HS-27A (cell line): ENCODE measurements at places on chromosomes 6 and 20.

DNA sequence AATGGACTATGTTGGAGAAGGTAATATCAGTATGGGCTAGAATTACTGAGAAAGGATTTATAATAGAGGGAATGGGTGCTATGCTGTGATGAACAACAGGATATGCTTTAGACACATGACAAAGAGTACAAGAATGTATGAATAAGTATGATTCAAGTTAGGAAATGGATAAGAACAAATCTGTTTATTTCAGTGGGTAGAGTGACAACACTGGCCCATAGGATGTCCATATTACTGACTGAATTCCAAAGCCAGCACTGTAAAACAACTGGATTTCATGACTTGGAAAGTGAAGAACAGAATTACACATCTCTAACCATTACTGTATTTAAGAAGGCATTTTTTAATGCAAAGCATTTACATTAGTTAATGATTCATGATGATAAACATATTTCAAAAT lies 35.9 kb downstream of the EPM2A start:
- DNase-seq: no peak

DNA sequence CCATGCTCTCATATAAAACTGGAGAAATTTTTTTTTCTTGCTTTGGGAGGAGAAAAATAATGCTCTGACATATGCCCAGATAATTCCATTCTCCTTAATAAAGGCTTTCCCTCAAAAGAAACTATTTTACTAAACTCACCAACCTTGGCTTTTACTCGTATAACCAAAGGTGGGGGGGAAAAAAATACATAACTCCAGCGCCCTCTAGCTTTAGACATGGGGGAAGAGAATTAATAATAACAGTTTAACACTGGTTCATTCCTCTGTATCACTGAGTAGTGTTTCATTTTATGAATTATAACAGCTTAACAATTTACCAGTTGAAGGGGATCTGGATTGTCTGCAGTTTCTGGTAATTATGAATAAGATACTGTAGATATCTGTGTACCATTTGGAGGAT lies 1226.1 kb downstream of the GRIK2 start:
- no peak for DNase-seq

DNA sequence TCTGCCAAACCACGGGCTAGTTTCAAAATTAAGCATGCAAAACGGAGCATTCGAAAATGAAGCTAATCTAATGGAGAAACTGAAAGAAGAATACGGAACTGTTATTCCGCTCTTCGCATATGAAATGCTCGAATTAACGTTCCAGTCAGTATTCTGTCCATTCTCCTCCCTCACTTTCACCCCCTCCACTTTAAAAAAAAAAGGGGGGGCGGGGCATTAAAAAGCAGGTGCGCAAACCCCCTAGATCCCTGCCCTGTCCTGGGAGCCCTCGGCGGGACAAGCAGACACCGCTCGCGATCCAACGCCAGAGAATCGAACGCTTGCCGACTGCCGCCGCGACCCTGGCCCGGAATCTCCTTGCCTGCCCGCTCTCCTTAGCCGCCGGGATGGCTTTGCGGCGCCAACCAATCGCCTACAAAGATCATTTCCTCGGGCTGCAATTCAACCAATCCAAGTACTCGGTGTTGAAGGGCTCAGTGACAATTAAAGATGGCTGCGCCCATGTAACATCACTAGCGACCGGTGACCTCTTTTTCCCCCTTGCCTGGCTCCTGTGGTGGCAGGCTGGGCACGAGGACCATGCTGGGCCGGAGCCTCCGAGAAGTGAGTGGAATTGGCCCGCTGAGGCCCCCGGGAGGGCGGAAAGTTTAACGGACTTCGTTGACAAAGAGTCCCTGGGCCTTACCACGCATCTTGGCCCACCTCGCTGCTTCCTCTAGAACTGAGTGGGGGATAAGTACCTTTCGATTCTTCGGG lies at the start of the genes QRSL1 and RTN4IP1:
TSS of gene QRSL1 (plus strand) at position 476 of the 756 bp plus-strand sequence. CDS start at position 580, 104 bp downstream.
TSS of gene RTN4IP1 (minus strand) at position 396 of the 756 bp plus-strand sequence. CDS start 477 bp downstream, outside the sequence.
- DNase-seq: peak; percentile 64

DNA sequence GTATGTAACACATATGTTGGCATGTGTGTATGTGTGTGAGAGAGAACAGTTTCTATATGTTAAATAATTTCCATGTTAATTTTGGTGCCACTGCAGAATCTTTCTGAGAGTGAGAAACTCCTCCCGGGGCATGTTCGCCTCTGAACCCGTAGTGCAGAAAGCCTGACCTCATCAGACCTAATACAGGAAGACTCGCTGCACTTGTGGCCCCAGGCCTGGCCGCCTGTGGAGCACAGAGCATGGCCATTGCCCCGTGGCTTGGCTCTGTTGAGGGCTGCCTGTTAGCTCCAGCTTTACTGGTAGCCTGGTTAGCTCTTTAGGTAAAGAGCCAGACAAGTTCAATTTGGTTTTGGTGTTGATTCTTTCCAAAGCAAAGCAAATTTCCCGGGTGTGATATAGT lies 25.5 kb downstream of the FARS2 start:
- no peak for DNase-seq

- DNase-seq: no peak
Observed at GRCh38 chr6:89930789-89931188, 36.5 kb downstream of the GJA10 start.

GRCh38 chr6:167764215-167764614 lies 62.5 kb upstream of the AFDN start:
- no peak for DNase-seq
